Stimulated activated memory B cell treated with anti-CD40 and anti-IgM and Interleukin-4, amounts not matched to agents 10 μg/mL and 1 μg/mL and 100 μg/mL, for 72 hours (primary cell): ENCODE measurements at places on chromosomes 3 and 15.

GRCh38 chr15:78921940-78922339 is 22.9 kb downstream of the CTSH start:
- ATAC-seq, result no peak

- ATAC-seq, result no peak
Measured at GRCh38 chr3:8436661-8437287, 64.8 kb upstream of the LMCD1 start.

DNA sequence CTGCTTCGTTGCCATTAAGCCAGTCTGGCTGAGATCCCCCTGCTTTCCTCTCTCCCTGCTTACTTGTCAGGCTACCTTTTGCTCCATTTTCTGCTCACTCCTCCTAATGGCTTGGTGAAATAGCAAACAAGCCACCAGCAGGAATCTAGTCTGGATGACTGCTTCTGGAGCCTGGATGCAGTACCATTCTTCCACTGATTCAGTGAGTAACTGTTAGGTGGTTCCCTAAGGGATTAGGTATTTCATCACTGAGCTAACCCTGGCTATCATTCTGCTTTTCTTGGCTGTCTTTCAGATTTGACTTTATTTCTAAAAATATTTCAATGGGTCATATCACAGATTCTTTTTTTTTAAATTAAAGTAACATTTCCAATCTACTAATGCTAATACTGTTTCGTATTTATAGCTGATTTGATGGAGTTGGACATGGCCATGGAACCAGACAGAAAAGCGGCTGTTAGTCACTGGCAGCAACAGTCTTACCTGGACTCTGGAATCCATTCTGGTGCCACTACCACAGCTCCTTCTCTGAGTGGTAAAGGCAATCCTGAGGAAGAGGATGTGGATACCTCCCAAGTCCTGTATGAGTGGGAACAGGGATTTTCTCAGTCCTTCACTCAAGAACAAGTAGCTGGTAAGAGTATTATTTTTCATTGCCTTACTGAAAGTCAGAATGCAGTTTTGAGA is 25.0 kb downstream of the CTNNB1 start:
- ATAC-seq, result no peak

GRCh38 chr15:34043813-34044212 is 4.8 kb upstream of the AVEN start:
- ATAC-seq, result no peak

- ATAC-seq, result no peak
Measured at GRCh38 chr3:54079730-54080325, 42.5 kb upstream of the CACNA2D3 start.

- no peak for ATAC-seq
Measured at GRCh38 chr3:123722021-123722420, 137.2 kb upstream of the HACD2 start.

- ATAC-seq, result no peak
Measured at GRCh38 chr3:110816008-110816407, 255.6 kb upstream of the NECTIN3 start.

DNA sequence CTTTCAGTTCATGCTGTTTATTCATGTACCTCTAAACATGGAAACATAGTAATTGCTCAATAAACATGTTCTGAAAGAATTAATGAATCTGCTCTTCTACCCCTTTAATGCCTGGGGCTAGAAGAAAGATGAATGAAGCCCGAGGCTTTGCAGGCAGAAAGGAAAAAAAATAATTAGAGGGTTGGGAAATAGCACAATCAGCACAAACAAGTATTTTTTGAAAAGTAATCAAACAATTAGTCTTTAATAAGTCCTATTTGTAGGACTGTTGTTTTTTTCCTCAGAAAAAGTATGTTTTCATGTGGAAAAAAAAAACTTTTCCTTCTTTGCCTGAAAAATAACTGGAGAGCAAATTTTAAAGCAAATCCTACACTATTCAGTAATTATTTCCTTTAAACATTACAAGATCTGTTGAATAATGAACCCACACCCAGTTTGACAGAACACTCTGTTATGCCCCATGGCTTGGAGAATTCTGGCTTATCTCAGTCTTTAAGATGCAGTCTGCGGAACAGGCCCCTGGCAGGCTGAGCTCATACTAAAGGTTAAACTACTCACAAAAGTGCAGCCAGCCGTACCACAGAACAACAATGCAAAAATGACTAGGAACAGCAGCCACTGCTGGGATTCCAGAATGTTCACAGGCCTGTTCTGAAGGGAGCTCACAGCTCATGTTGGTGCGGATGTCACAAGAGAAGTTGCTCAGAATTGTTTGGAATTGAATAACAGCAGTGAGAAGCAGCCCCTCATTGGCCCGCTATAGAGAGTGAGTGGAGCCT is 79.2 kb downstream of the ABI3BP start:
- no peak for ATAC-seq

DNA sequence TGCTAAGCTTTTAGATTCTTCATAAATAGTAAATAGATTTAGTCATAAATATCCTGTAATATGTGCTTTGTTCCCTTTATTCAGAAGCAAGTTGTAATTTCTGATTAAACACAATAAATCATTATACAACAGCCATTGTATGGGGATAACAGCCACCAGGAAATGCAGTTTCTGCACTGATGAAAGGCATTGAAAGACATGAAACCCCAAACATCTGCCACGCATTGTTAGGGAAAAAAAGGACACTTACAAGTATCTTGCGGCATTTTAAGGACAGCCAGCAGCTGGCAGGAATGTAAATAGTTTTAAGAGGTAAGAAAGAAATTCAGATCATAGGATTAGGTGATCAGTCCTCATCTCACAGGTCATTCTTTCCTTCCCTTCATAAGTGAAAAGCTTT is 801.1 kb upstream of the LMCD1 start:
- ATAC-seq, result no peak

DNA sequence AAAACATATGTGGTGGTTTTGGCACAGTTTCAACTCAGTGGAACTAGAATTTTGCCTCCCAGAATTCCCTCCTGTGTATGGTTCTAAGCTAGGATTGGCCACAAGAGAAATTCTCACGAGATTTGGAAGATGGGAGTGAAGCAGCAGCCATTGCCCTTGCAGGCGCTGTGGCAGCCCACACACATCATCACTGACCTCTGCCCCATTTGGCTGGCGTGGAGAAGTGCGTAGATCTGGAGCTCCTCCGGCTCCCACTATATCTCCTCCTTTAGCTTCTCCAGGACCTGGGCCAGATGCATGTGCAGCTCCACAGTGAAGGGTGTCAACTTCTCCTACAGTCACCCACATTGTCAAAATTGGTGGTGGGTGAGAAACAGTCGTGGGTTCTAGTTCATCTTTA is 199.6 kb downstream of the EFHB start:
- ATAC-seq, result no peak

DNA sequence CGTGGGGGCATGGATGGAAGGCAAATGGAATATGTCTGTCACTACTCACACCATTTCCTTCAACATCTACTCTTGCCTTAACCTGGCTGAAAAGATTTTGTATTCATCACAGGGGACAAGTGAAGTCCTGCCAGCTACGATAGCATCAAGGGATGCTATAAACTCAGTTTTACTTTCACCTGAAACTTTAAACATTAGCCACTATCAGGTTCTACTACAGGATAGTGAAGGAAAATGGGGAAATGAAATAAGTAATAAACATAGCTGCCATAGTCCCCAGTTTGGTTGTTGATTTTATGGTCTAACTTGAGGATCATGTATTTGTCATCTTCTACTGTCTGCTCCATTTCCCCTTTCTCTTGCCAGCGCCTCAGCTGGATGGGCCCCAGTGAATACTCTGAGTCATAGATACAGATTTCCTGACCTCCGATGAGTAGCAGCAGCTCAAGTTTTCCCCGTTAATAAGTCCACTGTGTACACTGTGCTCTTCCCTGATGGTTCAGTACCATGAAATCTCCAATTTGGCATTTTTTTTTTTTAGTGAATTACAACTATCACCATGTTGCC is 338.2 kb upstream of the SLCO3A1 start:
- no peak for ATAC-seq
